ENCODE measurements at places on chromosomes 2 and 18.

DNA sequence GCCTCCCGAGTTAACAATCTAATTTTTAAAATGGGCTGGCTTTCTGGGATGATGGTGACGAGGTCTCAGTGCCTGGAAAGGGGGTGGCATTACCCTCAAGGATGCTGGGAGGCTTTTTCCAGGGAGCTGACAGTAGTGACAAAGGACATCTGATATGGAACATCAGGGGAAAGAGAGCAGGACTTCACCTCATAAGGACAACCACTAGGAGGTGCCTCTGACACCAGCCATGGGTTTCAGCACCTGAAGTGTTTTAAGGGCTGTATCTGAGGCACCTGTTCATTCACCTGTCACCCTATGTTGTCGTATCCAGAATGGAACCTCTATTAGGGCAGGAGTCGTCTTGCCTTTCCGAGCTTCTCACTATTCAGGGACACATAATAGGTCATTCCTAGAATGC, 10.8 kb downstream of the IL36B start:
- no peak for DNase-seq

- DNase-seq, result no peak
These were observed 7.3 kb downstream of the SIX2 start for GRCh38 chr2:45001869-45002385.

DNA sequence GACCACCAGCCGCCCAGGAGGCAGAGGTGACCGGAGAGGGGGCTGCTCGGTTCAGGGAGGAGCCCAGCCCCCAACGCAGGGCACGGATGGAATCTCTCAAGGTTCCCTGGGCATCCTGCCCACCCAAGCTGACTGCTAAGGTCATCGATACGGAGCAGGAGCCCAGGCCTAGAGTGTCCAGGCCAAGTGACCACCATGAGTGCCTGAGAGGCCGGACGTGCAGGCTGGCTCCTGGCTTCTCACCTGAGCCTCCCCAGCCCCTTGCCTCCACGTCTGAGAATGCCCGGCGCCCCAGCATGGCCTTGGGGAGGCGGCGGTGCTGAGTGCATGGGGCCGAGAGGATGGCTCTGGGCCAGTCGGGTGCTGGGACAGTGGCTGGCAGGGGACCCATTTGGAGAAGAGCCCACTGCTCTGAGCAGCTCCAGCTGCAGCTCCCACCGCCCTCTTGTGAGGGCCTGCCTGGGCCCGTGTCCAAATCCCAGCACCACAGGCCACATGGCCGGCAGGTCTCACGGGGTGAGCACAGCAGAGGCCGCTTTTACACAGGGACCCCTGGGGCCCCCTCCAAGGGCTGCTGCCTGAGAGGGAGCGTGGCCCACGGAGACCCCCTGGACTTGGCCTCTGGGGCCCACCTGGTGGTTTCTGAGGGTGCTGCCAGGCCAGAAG, 102.8 kb upstream of the CTDP1 start:
- DNase-seq, result no peak

DNA sequence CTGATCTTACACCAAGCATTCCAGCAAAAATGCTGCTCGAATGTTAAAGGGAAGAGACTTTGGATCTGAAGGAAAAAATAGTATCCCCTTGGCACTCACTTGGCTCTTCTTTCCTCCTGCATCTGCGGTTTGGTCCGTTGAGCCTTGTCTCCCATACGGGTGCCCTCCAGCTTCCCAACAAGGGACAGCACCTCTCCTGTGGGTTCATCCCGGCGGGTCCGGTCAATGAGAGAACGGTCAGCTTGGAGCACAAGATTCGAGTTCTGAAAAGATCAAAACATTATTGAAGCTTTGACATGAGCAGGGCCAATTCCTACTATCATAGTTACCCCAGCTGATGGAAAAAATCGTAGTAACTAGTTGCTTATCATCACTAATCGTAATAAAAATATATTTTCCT, 740 bp downstream of the SNRNP200 start:
- DNase-seq, result no peak

GRCh38 chr18:3885209-3885792, 435.3 kb downstream of the TGIF1 start:
- no peak for DNase-seq

- no peak for DNase-seq
These were observed 36.7 kb downstream of the TMEM37 start for GRCh38 chr2:119468154-119468955.
